ENCODE measurements at places on chromosomes 3 and 15.

- no peak for DNase-seq
These were observed 71.9 kb upstream of the CHRNB4 start for GRCh38 chr15:78712797-78713515.

DNA sequence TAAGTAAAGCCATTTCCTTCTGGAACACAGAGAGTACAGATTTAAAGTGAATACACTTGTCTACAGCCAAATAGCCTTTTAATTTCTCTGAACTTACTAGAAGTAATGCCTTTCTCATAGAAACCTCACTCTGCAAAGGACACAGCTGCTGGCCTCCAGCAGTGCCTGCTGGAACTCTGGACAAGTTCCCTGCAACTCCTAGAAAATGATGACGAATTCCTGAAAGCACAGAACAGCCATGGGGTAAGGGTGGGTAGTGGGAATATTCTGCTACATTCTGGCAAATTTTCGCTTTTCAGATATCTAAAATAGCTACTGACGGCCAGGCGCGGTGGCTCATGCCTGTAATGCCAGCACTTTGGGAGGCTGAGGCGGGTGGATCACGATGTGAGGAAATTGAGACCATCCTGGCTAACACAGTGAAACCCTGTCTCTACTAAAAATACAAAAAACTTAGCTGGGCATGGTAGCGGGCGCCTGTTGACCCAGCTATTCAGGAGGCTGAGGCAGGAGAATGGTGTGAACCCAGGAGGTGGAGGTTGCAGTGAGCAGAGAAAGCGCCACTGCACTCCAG lies 34.4 kb downstream of the RYK start:
- no peak for DNase-seq

GRCh38 chr3:127210654-127210943 lies 17.7 kb downstream of the PRR23E start:
- DNase-seq, result no peak

DNA sequence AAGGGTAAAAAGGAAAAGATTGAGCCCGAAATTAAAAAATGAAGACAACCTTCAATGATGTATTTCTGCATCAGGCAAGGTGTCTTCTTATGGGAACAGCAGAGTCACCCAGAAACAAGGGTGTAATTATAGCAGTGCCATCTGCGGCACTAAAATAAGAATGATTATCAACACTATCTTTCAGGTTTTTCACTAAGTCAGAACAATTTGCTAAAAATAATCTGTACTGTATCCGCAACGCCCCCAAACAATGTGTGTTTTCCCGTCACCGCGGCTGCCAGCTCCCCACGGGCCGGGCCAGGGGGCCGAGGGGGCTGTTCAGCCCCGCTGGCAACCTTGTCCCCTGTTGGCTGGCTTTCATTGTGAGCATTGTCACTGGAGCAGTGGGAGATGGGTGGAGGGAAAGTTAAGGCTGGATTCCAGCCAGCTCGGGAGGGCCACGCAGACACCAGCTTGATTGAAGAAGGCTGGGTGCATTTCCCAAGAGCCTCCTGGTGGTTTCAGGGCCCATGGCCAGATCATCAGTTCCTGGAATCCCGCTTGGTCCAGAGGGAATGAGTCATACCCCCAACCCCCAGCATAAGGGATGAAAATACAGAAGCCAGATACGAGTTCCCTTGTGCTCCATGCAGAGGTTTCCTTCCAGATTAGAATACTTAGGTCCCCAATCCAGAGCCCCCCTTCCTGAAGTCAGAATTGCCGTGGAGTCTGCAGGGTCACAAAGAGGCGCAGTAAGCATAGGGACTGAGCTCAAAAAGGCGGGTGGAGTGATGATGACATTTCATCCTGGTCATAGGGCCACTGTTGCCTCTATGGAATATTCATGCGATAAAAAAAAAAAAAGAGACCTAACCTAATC lies 90.2 kb upstream of the KLF13 start:
- DNase-seq, result peak; percentile 87

- peak; percentile 1 for DNase-seq
These were observed 609 bp upstream of the TBC1D23 start for GRCh38 chr3:100260081-100260684.

DNA sequence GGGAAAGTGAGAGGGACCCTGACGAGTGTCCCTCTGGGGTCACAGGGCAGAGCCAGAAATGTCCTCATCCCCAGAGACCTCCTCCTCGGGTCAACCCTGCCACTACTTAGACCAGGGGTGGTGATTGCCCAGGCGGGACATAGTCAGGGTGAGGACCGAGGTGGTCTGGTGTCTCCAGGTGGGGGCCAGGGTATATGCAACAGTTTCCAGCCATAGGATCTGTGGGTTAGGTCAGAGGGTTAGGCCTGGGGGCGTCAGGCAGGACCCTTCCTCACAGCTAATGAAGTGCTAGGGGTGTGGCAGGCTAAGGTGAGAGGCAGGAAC lies 22.3 kb upstream of the FBLN2 start:
- DNase-seq, result no peak
